ENCODE measurements at places on chromosomes 4 and X. TPM values are rescaled to one million over a fixed set of nuclear protein-coding genes. Genes with fewer than 3 reads are reported as not detected.

DNA sequence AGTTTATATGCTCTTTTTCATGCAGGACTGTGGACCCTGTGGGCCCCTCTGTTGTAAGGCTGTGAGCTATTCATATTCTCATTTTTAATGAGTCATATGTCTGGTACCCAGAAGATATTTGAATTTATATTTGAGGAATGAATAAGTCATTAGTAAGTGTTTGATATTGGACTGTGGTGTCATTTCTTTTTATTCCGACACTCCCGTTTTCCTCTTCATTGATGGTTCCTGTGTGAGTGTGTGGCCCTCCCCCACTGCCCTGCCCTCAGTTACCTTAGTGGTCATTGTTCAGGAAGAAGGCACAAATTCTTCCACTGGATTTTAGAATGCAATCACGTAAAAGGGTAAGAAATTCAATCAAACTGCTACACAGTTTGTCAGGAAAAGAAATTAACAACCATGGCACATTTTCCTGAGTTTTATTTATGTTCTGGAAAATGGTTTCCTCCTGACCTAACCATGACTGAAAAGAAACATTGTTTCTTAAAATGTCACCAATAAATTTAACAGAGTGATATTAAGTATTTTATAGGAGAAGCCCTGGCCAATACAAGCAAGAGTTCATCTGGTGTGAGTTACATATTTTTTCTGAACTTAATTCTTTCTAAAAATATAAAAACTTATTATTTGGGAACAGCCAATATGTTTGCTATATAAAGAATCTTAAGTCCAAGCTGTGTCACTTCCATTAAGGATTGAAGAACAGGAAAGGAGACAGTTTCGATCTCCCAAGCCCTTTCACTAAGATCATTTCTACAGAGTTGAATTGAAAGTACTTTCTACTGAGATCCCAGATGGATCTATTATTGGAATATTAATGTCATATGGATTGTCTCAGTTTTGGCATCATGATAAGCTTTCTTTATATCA lies 370.5 kb upstream of the ANXA10 start:
- no peak overlapping the region for H3K27ac ChIP-seq
- H3K4me3 ChIP-seq: no peak overlapping the region
- H3K36me3 ChIP-seq: no peaks in the 10 kb centered on the region
- no peaks in the 10 kb centered on the region for H3K4me1 ChIP-seq
- no peaks in the 10 kb centered on the region for H3K27me3 ChIP-seq
- DNase-seq: no peak

DNA sequence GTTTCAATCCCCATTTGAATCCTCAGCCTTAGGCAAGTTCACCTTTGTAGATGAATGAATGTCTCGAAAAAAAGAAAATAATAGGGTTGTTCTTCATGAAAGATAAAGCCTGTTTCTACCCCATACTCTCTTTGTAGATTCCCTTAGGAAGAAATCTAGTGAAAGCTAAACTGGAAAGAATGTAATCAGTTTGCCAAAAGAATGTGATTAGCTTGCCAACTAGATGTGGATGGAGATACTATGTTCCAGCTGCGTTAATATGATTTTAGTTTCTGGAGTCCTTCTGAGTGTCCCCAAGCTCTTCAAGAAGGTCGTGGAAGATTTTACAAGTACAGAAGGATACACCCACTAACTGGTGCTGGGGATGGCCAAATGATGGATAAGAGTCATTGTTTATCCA lies 162.3 kb upstream of the EDNRA start:
- no peaks in the 10 kb centered on the region for H3K4me1 ChIP-seq
- H3K27me3 ChIP-seq: no peaks in the 10 kb centered on the region
- no peak for DNase-seq
- H3K27ac ChIP-seq: no peak overlapping the region
- no peaks in the 10 kb centered on the region for H3K36me3 ChIP-seq

- H3K4me3 ChIP-seq: no peak overlapping the region
- no peak overlapping the region for H3K27ac ChIP-seq
- no peaks in the 10 kb centered on the region for H3K4me1 ChIP-seq
- H3K36me3 ChIP-seq: no peaks in the 10 kb centered on the region
Measured at GRCh38 chrX:120302434-120302833, 8.8 kb downstream of the TMEM255A start.

- H3K27me3 ChIP-seq: no peaks in the 10 kb centered on the region
- peaks cover 4% of the 10 kb centered on the region for H3K36me3 ChIP-seq
- no peak overlapping the region for H3K4me3 ChIP-seq
Measured at GRCh38 chr4:186701788-186702187, 21.9 kb downstream of the FAT1 start.

DNA sequence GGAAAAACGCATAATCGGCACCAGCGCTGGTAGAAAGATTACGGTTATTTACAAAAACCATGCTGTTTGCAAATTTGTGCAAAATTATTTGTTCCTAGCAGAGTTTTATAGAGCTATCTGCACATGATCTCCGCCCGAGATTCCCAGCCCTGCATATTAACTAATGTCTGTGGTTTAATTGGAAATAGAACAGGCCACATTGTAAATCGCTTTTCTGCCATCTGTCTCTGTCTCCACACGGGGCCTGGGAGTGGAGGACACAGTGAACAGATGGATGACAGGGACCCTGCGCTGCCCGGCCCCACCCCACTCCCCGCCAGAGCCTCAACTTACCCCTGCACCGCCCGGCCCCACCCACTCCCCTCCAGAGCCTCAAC lies 126.9 kb downstream of the FAM53A start:
- no peak overlapping the region for H3K27ac ChIP-seq
- H3K36me3 ChIP-seq: no peaks in the 10 kb centered on the region
- no peak for DNase-seq
- H3K4me3 ChIP-seq: no peak overlapping the region
- H3K4me1 ChIP-seq: no peaks in the 10 kb centered on the region
- no peaks in the 10 kb centered on the region for H3K27me3 ChIP-seq

- H3K4me1 ChIP-seq: no peaks in the 10 kb centered on the region
- H3K4me3 ChIP-seq: no peak overlapping the region
- no peaks in the 10 kb centered on the region for H3K36me3 ChIP-seq
- DNase-seq: no peak
- H3K27me3 ChIP-seq: no peaks in the 10 kb centered on the region
- no peak overlapping the region for H3K27ac ChIP-seq
Measured at GRCh38 chr4:162461952-162462351, 298.2 kb upstream of the FSTL5 start.

- H3K4me3 ChIP-seq: no peak overlapping the region
- no peak overlapping the region for H3K27ac ChIP-seq
- no peaks in the 10 kb centered on the region for H3K36me3 ChIP-seq
- H3K4me1 ChIP-seq: no peaks in the 10 kb centered on the region
- no peak for DNase-seq
Measured at GRCh38 chr4:82525307-82525911, 36.4 kb downstream of the TMEM150C start.

- no peak for DNase-seq
- H3K36me3 ChIP-seq: no peaks in the 10 kb centered on the region
- no peak overlapping the region for H3K4me3 ChIP-seq
Measured at GRCh38 chr4:43816116-43816515, 632.5 kb downstream of the KCTD8 start.

GRCh38 chr4:78020677-78021076 lies 36.4 kb upstream of the FRAS1 start:
- no peak for DNase-seq
- H3K4me3 ChIP-seq: no peak overlapping the region
- H3K4me1 ChIP-seq: no peaks in the 10 kb centered on the region
- H3K27me3 ChIP-seq: no peaks in the 10 kb centered on the region

GRCh38 chr4:19727141-19727540 lies 524.6 kb upstream of the SLIT2 start:
- no peaks in the 10 kb centered on the region for H3K27me3 ChIP-seq
- no peak overlapping the region for H3K27ac ChIP-seq
- no peaks in the 10 kb centered on the region for H3K4me1 ChIP-seq
- H3K36me3 ChIP-seq: no peaks in the 10 kb centered on the region
- DNase-seq: no peak
- H3K4me3 ChIP-seq: no peak overlapping the region

DNA sequence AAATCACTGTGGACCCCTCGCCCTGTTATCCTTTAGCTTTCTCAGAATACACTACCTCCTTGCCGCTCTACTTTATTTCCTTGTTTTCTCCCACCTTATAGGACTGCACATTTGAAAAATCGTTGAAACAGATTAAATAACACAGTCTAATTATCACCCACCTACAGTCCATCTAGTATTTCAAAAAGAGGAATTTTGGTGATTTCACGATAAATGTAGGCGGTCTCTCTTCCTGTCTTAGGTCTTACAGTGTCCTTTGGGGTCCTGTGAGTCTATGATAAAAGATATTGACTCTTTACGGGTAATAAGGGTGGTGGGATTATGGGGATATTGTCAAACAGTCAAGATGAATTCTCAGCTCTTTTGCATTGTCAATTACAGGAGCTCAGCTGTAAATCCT lies 2.4 kb upstream of the TBL1X start:
- H3K27me3 ChIP-seq: no peaks in the 10 kb centered on the region
- H3K4me3 ChIP-seq: no peak overlapping the region
- peaks cover 6% of the 10 kb centered on the region for H3K4me1 ChIP-seq
- H3K27ac ChIP-seq: peak overlapping the region; percentile 79

DNA sequence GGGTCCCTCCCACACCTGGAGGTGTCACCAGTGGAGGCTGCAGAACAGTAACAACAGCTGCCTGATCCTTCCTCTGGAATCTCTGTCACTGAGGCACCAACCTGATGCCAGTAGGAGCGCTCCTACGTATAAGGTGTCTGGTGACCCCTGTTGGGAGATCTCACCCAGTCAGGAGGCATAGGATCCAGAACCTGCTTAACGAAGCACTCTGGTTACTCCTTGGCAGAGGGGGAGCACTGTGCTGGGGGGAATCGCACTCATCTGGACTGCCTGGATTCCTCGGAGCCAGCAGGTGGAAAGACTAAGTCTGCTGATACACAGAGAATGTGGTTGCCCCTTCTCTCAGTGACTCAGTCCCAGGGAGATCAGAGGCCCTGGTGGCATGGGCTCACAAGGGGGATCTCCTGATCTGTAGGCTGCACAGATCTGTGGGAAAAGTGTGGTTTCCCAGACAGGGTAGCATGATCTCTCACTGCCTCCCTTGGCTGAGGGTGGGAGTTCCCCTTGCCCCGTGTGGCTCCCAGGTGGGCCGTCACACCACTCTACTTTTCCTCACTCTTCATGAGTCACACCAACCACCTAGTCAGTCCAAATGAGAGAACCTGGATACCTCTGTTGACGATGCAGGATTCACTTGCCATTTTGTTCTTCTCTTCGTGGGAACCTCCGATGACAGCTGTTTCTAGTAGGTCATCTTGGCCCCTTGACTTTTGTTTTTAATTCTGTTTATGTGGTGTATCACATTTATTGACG lies 305.9 kb downstream of the IDS start:
- H3K4me3 ChIP-seq: no peak overlapping the region
- H3K27ac ChIP-seq: no peak overlapping the region
- no peaks in the 10 kb centered on the region for H3K4me1 ChIP-seq
- no peaks in the 10 kb centered on the region for H3K27me3 ChIP-seq
- no peak for DNase-seq

DNA sequence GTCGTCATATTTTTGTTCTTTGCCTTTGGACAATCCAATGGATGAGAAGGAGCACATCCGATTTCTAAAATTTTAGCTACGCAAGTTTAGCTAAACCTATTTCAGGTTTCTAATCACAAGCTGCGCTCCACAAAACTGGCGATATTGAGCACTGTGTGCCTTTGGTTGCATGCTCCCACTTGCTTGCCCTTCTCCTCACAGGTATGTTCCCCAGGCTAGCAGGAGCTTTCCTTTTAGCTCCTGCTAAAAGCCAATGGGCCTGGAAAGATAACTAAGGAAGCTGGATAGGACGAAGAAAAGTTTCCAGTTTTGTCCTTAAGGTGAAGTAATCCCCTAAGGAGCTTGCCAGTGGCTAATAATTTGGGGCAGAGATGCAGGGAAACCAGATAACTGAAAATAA lies 975.2 kb downstream of the FSTL5 start:
- H3K27ac ChIP-seq: no peak overlapping the region
- H3K4me1 ChIP-seq: no peaks in the 10 kb centered on the region
- no peak for DNase-seq
- H3K36me3 ChIP-seq: no peaks in the 10 kb centered on the region

GRCh38 chr4:82718162-82718940 lies 80.2 kb downstream of the SCD5 start:
- DNase-seq: no peak
- peaks cover 3% of the 10 kb centered on the region for H3K4me1 ChIP-seq
- no peaks in the 10 kb centered on the region for H3K36me3 ChIP-seq
- H3K4me3 ChIP-seq: no peak overlapping the region
- no peaks in the 10 kb centered on the region for H3K27me3 ChIP-seq

GRCh38 chrX:45447331-45447730 lies 246.7 kb upstream of the DIPK2B start:
- no peak overlapping the region for H3K4me3 ChIP-seq
- no peak overlapping the region for H3K27ac ChIP-seq
- H3K36me3 ChIP-seq: no peaks in the 10 kb centered on the region
- DNase-seq: no peak
- no peaks in the 10 kb centered on the region for H3K27me3 ChIP-seq

DNA sequence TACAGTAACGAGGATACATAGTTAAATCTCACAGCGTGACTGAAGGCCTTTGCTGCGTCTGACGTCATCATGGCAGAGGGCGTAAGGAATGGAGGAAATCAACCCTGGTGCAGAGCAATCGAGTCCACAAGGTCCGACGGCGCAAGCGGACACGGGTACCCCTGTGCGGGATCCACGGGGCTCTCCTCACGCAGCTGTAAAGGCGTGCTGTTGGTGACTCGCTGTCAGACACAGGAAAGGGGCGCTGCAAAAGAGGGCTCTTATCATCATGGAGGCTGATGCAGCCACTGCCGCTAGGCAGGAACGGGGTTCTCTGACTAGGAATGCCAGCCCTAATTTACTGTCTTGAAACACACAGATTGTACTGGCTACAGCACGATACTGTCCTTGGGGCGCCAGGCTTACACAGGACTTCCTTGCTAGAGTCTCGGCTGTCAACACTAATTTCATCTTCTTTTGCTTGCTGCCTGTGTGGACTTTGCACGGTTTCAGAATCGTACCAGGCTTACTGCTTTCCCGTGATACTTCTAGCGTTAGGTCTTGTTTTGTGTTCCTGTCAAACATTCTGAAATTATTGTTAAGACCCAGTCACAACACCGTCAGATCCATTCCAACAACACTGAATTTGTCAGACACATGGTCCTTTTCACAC lies 13.6 kb downstream of the RNF212 start:
- no peaks in the 10 kb centered on the region for H3K4me1 ChIP-seq
- no peaks in the 10 kb centered on the region for H3K27me3 ChIP-seq
- DNase-seq: no peak

The PGM2 gene
- total RNA-seq: 27.9 TPM

The ACE2 gene
- total RNA-seq: 2.0 TPM

The TMEM154 gene
- 6.7 TPM for total RNA-seq

The F8A3 gene
- 8.8 TPM for total RNA-seq

The GNPDA2 gene
- total RNA-seq: 12.1 TPM

Data from left lung (tissue), 14 donors.